ENCODE measurements at places on chromosomes 6 and 20.

- no peak overlapping the region for H3K27ac ChIP-seq
- no peak for DNase-seq
- no peaks in the 10 kb centered on the region for H3K27me3 ChIP-seq
- peaks cover 27% of the 10 kb centered on the region for H3K36me3 ChIP-seq
These were observed 24.4 kb downstream of the SERAC1 start for GRCh38 chr6:158143700-158144099.

DNA sequence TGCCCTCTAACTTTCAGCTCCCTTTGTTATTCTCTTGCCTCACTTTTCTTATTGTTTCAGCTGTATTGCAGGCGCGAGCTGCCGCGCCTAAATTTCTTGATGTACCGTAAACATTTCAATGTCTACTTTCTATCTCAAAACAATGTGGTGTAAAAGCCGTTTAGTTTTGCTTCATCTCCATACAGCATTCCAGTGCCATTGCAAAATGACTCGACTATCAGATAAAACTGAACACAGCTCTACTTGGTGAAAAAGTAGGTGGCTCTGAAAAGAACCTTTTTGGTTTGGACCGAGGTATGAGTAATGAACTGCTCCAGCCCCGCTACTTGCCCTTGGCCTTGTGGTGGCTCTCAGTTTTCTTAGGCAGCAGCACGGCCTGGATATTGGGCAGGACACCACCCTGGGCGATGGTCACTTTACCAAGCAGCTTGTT lies 74.6 kb downstream of the OR2B2 start:
- no peak overlapping the region for H3K4me3 ChIP-seq
- H3K27me3 ChIP-seq: no peaks in the 10 kb centered on the region
- H3K36me3 ChIP-seq: no peaks in the 10 kb centered on the region
- H3K4me1 ChIP-seq: peaks cover 13% of the 10 kb centered on the region

DNA sequence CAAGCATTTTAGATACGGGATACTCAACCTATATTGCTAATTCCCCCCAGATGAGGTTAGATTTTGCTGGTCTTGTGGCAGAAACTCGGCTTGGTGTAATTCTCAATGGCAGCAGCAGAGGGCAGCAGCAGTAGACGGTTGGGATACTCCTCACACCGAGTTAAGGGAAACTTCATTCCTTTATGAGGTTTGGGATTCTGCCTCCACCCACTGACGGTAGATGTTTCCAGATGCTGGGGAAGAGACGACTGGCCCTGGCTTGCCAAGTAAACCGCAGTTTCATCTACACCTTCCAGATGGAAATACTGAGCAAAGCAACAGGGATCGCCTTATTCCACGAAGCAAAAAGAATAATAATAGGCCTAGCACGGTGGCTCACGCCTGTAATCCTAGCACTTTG lies 8.2 kb upstream of the TBC1D7 start:
- peak overlapping the region; percentile 13 for H3K27ac ChIP-seq
- H3K4me3 ChIP-seq: no peak overlapping the region
- peaks cover 3% of the 10 kb centered on the region for H3K27me3 ChIP-seq

DNA sequence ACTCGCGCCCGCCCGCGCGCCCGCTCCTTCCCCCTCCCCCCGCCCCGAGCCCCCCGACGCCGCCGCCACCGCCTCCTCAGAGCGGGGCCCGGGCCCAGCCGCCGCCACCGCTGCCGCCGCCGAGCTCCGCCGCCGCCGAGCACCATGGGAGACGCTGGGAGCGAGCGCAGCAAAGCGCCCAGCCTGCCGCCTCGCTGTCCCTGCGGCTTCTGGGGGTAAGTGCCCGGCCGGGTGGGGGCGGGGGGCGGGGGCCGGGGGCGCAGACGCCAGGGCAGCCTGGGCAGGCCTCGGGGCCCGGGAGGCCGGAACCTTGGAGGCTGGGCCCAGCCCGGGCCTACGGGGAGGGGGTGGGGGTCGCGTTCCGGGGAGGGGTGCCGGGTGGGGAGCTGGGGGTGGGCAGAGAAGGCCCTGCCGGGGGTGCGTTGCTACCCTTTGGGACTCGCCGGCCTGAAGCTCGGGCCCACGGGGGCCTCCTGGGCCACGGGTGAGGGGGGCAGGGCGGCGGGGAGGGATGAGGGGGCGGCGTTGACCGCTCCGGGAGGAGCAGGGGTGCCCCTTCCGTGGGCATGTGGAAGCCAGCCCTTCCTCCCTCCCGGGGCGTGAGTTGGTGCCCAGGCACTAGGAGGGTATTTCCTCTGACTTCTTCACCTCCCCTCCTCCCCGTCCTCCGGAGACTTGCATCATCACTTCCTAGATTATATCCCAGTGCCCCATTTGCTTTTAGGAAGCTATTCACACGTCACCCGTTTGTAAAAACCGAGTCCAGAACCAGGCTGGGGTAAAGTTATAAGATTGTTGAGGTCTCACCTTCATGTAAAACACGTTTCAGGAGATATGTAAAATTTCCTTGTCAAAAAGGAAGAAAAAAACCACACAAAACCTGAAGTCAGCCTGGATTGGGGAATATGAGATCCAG lies 533 bp downstream of the ZFAND3 start:
- peak overlapping the region; percentile 90 for H3K27ac ChIP-seq
- DNase-seq: peak; percentile 47
- H3K36me3 ChIP-seq: no peaks in the 10 kb centered on the region
- H3K27me3 ChIP-seq: peaks cover 15% of the 10 kb centered on the region
- H3K4me3 ChIP-seq: peak overlapping the region; percentile 97
- peaks cover 59% of the 10 kb centered on the region for H3K4me1 ChIP-seq

DNA sequence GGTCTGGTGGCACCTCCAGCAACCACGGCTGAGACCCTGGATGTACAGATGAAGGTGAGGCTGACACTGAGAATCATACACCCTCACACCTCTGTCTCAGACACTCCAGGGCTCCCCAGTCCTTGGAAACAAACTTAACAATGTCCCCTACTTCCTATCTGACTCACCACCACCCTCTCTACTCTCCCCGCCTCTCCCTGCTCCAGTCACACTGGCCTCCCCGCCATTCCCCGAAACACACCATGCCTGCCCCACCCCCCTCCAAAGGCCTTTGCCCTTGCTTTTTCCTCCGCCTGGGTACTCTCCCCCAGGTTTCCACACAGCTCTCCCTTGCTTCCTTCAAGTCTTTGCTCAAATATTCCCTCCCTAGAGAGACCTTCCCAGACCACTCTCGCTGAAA lies 16.3 kb downstream of the BPI start:
- no peaks in the 10 kb centered on the region for H3K4me1 ChIP-seq
- no peaks in the 10 kb centered on the region for H3K36me3 ChIP-seq
- no peak overlapping the region for H3K27ac ChIP-seq
- DNase-seq: no peak
- peaks cover 7% of the 10 kb centered on the region for H3K27me3 ChIP-seq
- no peak overlapping the region for H3K4me3 ChIP-seq

GRCh38 chr6:26493258-26493657 lies 6.8 kb upstream of the BTN1A1 start:
- H3K27me3 ChIP-seq: peaks cover 7% of the 10 kb centered on the region
- H3K36me3 ChIP-seq: no peaks in the 10 kb centered on the region
- H3K4me1 ChIP-seq: no peaks in the 10 kb centered on the region
- no peak overlapping the region for H3K27ac ChIP-seq
- H3K4me3 ChIP-seq: no peak overlapping the region

- peaks cover 12% of the 10 kb centered on the region for H3K4me1 ChIP-seq
- H3K27ac ChIP-seq: no peak overlapping the region
- no peak overlapping the region for H3K4me3 ChIP-seq
- H3K36me3 ChIP-seq: no peaks in the 10 kb centered on the region
- no peak for DNase-seq
These were observed 35.2 kb upstream of the CCDC167 start for GRCh38 chr6:37534893-37535292.

DNA sequence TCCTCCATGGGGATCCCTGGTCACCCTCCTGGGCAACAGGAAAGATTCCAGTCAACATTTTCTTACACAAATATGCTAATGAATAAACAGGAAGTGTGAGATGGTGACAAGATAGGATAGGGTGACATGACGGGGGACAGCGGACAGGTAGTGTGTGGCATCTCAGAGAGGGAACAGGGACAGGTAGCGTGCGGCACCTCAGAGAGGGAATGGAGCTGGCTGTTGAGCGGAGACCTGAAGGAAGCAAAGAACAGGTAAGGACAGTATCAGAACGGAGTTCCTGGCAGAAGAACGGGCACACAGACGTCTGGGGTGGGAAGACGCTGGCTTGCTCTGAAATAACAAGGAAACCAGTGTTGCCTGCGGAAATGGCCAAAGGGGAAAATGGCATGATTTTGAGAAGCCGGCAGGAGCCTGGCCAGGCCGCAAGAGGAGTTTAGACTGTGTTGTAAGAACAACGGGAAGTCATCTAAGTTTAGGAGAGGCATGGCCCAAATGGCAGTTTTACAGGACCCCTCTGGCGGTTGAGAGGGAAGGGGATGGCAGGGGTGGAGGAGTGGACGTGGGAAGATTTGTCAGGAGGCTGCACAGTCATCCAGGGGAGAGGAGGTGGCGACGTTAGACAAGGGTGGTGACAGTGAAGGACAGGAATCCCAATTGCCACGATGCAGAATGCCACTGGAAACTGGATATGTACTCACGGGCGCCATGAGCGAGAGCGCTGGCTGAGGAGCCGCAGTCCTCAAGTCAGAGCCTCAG lies 111.6 kb downstream of the JPH2 start:
- H3K4me1 ChIP-seq: peaks cover 11% of the 10 kb centered on the region
- no peaks in the 10 kb centered on the region for H3K36me3 ChIP-seq
- H3K4me3 ChIP-seq: no peak overlapping the region
- peak overlapping the region; percentile 23 for H3K27ac ChIP-seq
- DNase-seq: no peak

GRCh38 chr6:69097948-69098347 lies 462.9 kb downstream of the ADGRB3 start:
- H3K27ac ChIP-seq: no peak overlapping the region
- H3K27me3 ChIP-seq: no peaks in the 10 kb centered on the region
- no peak for DNase-seq
- no peaks in the 10 kb centered on the region for H3K36me3 ChIP-seq
- no peaks in the 10 kb centered on the region for H3K4me1 ChIP-seq

DNA sequence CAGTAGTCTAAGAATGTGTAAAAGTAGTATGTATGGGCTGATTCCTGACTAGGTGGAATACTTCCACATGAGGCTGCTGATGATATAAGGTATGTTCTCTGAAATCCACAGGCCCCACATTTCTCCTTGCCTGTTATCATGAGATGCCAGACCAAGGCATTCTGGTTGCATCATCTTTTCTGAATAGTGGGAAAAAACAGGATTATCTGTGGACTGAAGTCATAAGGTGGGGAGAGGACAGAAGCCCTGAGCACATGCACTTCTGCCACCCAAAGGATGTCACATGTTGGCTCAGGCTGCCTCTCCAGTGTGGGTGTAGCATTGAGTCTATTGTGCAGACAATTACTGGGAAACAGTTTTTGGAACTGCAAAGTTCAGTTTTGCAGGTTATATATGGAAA lies 184.5 kb upstream of the RAB32 start:
- H3K4me1 ChIP-seq: no peaks in the 10 kb centered on the region
- no peak overlapping the region for H3K27ac ChIP-seq
- no peak for DNase-seq
- H3K4me3 ChIP-seq: no peak overlapping the region
- H3K36me3 ChIP-seq: no peaks in the 10 kb centered on the region
- no peaks in the 10 kb centered on the region for H3K27me3 ChIP-seq

- no peaks in the 10 kb centered on the region for H3K4me1 ChIP-seq
- no peak overlapping the region for H3K27ac ChIP-seq
- no peak for DNase-seq
- no peak overlapping the region for H3K4me3 ChIP-seq
These were observed 76.8 kb downstream of the LINC00237 start for GRCh38 chr20:21029341-21029740.

GRCh38 chr20:46260480-46260879 lies 47.8 kb downstream of the CDH22 start:
- no peaks in the 10 kb centered on the region for H3K36me3 ChIP-seq
- peaks cover 3% of the 10 kb centered on the region for H3K27me3 ChIP-seq
- H3K4me3 ChIP-seq: no peak overlapping the region
- no peaks in the 10 kb centered on the region for H3K4me1 ChIP-seq
- DNase-seq: no peak

DNA sequence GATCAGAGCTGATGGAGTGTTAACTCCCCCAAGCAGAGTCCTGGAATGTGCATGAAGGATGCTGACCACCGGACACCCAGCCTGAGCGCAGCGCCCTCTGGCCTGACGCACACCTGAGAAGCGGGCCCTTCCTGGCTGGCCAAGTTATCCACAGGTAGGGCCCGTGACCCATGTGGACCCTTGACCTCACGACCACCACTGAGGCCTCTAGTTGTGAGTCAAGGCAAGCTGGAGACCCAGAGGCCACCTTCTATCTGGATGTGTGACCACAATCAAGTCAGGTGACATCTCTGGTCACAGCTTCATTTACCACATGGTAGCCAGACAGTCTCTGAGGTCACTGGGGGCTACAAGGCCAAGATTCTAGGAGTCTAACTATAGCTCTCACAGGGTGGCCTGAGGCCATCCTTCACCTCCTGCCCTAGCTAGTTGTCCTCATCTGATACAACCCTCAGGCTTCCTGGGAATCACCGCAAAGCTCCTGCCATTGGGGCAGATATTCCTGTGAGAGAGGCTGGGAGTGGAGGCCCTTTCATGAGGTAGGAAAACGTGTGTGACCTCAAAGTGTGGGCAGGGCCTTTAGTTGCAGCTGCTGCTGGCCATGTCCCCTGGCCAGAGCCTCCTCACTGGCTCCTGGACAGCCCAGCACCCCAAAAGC lies 53.1 kb downstream of the DSTN start:
- peaks cover 8% of the 10 kb centered on the region for H3K36me3 ChIP-seq
- H3K4me1 ChIP-seq: peaks cover under 1% of the 10 kb centered on the region
- no peak overlapping the region for H3K27ac ChIP-seq

DNA sequence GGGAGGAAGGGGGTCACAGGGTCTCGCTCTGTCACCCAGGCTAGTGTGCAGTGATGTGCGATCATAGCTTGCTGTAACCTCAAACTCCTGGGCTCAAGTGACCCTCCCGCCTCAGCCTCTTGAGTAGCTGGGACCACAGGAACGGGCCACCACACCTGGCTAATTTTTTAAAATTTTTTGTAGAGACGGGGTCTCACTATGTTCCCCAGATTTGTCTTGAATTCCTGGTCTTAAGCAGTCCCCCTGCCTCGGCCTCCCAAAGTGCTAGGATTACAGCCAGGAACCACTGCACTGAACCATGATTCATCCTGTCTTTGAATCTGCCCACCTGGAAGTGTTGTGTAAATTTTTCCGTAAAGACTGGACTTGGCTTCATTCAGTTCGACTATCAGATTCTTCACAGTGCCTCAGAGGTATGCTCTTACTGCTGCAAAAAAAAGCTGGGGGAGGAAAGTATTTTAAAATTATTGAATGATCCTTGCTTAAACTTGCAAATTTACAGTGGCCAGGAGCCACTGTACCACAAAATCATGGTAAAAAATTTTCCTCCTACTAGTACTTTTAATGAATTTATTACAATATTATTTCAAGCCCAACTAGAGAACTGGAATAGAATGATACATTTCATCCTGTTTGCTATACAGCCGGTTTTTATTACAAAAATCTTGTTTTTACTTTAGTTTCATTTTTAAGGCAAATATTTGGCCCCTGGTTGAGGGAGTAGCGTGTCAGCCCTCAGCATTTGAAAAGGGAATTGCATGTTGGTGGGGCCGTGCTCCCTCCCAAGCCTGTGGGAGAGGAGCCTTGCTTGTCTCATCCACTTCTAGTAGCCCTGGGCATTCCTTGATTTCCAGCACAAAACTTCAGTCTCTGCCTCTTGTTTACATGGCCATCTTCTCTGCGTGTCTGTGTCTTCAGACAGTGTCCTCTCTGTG lies 202.5 kb upstream of the SGK1 start:
- peaks cover 3% of the 10 kb centered on the region for H3K4me1 ChIP-seq
- no peak overlapping the region for H3K4me3 ChIP-seq
- no peak for DNase-seq
- no peaks in the 10 kb centered on the region for H3K36me3 ChIP-seq
- H3K27me3 ChIP-seq: peaks cover 2% of the 10 kb centered on the region

- H3K27ac ChIP-seq: no peak overlapping the region
- DNase-seq: no peak
- H3K27me3 ChIP-seq: peaks cover 2% of the 10 kb centered on the region
- no peak overlapping the region for H3K4me3 ChIP-seq
These were observed 70.5 kb upstream of the ZNF217 start for GRCh38 chr20:53664121-53664520.

Measured in immature natural killer cell (primary cell).